ENCODE measurements at places on chromosomes 3 and 15.

GRCh38 chr15:94844538-94845389 is 613.4 kb downstream of the MCTP2 start:
- no peak for DNase-seq

GRCh38 chr3:71035886-71036285 is 547.6 kb downstream of the FOXP1 start:
- no peak for DNase-seq

DNA sequence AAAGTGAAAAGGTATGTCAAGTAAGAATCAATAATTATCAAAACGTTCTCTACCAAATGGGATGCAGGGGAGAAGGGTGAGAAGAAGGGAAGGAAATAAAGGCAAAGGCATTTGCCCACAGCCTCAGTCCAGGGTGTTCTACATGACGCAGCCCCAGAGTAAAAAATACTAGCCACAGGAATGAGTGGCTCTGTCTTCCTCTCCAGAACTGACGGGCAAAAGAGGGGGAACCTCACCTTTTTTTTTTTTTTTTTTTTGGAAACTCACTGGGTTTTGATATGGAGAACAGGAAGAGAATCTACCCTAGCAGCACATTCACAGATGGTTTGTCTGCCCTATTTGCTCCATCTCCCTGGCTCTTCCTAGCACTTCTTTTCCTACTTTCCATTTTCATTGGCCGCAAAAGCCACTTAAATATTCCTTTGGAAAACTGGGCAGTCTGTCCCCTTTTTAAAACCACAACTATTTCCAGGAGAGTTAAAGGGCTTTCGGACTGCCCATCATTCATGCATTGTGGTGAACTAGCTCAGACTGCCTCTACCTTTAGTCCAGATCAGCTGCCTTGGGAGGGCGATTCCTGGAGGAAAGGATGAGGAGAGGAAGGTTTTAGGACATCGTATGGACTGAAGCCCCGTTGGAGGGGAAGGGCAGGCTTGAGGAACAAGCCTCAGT is 28.2 kb downstream of the B3GNT5 start:
- no peak for DNase-seq

GRCh38 chr15:38878026-38878425 is 313.4 kb upstream of the RASGRP1 start:
- no peak for DNase-seq

- DNase-seq: no peak
Measured at GRCh38 chr15:70815604-70816003, 38.4 kb downstream of the LARP6 start.

Measured in activated CD4-positive, alpha-beta T cell treated with anti-CD3 and anti-CD28 coated beads, Interleukin-2, amount 50 U/mL, for 24 hours (primary cell).